HCEC 1CT (cell line): ENCODE measurements at places on chromosomes 5 and 9.
A peak's percentile ranks its signal among the peaks of the same experiment; 100 is the strongest.

DNA sequence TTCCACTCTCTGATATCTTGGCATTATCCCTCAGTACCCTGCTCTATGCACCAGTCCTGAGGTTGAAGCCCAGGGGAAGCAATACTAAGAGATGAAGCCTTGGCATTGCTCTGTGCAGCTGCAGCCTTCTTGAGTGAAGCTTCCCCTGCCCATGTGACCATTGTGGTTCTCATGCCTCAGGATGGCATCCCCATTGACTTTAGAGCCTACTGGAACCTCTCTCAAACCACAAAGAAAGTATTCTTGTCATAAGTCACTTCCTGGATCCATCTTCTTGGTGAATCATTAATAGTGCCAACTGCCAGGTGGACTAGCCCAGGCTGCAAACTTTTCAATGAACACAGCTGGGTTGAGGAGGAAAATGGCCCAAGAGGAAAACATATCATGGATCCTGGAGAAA lies 283.9 kb upstream of the RFX3 start:
- peak; percentile 28 for DNase-seq

- no peak for DNase-seq
These were observed 32.6 kb downstream of the SARDH start for GRCh38 chr9:133705576-133705975.

DNA sequence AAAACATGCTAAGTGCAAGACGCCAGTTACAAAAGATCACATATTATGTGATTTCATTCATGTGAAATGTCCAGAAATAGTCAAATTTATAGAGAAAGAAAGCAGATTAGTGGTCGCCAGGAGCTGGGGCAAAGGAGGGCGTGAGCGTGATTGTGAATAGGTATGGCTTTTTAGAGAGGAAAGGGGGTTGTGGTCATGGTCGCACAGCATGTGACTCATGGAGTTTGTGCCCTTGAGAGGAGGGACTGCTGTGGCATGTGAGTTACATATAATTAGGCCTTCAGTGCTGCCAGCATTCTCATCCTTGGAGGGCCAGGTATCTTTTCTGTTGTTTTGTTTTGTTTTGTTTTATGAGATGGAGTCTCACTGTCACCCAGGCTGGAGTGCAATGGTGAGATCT lies 21.2 kb upstream of the MARCHF6 start:
- no peak for DNase-seq

- peak; percentile 46 for DNase-seq
These were observed 118.4 kb downstream of the GDNF start for GRCh38 chr5:37721447-37721871.

DNA sequence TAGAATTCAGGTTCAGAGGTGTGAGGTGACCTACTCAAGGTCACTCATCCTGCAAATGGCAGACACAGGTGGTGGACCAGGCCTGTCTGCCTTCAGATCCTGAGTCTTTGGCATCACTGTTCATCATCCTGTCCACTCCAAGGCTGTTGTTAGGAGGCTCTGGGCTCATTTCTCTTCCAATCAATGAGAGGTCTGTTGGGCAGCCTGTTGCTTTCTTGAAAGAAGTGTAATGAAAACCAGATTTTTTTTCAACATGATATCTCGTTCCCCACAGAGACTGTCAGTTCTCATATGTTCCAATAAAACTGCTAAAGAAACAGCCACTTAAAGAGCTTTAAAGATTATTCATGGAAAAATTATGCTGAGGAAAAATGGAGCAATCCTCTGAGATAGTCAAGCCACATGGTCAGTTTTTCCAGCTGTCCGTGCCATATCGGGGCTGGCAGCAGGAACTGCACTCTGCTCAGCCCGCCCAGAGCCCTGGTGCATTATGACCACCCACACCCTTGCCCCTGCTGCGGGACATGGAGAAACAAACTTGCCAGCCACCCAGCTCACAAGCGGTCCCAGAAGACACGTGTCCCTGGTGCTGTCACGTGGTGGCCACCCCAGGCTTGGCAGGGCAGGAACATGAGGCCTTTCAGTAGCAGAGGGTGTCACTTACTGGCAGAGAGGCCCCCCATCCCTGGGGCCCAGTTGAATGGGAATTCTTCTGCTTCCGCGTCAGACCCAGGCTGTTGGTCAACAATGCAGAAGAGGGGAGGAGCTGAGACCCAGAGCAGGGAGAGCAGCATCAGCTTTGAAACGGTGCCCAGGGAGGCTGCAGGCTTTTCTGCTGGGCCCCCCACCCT lies 63.7 kb upstream of the ANGPTL2 start:
- DNase-seq, result peak; percentile 75

DNA sequence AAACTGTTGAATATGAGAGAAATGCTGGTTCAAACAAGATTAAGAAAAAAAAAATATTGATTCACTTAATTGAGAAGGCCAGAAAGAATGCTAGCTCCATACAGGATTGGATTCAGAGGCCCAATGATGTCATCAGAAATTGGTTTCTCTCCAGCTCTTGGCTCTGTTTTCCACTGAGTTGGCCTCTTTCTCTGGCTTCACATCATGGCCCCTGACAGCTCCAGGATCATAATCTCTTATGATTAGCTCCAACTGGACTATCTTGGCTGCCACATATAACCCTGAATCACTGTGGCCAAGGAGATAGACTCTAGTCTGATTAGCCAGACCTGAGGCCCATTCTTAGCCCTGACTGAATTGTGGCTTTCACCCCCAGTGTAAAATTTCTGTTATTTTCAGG lies 244.7 kb upstream of the GRAMD2B start:
- DNase-seq, result peak; percentile 4

GRCh38 chr5:27598576-27598975 lies 560.2 kb upstream of the CDH9 start:
- DNase-seq, result peak; percentile 29

DNA sequence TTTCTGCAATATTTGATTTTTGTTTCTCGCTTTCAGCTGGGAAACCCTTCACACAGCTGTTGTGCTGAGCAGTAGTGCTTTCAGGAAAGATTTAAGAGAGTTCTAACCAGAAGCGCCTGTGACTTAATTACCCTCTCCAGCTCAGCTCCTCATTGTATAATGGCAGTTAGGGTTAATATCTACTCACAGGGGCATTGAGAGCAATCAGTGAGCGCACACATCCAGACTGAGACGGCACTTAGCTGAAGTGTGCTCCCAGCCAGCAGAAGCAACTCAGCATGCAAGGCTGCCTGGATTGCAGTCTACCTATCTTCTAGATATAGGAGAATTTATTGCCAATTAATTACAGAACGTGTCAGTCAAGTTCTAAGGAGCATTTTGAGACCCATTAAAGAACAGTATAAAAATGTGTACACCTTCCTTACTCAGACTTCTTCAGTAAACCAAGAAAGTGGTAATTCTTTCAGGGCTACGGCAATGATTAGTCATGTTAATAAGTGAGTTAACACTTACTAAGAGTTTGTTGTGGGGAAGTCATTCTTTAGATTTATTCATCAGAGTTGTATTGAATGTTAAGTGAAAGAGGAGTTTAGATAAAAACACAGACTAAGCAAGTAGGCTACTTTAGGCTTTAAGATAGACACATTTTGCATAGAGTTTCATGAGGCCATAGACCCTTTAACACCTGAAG lies 111.7 kb upstream of the PCAT7 start:
- no peak for DNase-seq

GRCh38 chr5:55541056-55541635 lies 6.4 kb upstream of the PLPP1 start:
- DNase-seq, result no peak

DNA sequence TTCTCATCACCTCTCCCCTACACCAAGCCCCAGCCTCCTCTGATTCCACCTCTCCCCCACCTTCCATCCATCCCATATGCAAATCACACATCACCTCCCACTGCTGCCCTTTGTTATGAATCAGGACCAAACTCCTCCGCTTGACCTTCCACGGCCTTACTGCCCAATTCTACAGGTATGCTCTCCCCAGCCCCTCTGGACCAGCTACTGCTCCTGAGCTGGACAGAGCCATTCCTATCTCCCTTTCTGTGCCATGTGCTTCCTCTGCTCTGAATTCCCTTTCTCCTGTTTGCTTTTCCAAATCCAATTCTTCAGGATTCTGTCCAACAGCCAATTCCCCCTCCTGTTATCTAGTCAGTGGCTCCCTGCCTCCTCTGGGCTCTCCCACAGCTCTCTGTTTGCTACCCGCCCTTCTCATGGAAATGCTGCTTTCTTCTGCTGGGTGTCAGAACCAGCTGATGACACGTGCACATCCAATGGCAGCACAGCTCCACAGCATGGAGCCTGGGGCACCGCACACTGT lies 8.3 kb downstream of the FABP6 start:
- DNase-seq, result no peak

DNA sequence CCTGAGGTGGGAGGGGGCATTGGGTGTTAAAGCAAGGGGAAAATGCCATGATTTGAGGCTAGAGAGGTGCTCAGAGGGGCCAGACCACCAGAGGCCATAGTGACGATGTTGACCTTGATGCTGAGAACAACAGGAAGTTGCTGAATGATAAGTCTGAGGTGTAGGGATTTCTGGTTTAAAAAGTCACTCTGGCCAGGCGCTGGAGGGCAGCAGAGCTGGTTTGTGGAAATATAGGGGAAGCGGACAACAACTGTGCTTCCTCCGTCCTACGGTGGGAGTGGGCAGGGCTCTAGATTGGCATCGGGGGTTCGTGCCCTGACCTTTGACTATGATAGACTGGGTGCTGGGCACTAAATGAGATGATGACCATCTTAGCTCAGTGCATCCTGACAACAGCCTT lies 44.7 kb downstream of the STOM start:
- DNase-seq, result no peak

DNA sequence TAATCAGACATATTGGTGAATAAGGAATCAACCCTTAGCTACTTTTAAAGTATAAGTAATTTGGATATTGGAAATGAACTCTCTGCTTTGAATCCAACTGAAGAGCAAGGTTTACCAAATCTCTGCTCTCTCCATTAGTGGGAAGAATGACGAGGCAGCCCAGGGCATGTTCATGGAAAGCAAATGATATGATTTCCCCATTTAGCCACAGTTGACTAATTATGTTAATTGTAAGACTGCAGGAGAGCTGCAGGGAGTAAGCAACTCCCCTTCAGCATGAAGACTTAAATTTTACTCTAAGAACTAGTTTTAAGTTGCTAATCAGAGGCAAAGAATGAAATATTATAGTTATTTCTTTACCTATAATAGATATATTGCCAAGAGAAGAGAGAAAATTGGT lies 194.3 kb upstream of the CD180 start:
- DNase-seq, result no peak

DNA sequence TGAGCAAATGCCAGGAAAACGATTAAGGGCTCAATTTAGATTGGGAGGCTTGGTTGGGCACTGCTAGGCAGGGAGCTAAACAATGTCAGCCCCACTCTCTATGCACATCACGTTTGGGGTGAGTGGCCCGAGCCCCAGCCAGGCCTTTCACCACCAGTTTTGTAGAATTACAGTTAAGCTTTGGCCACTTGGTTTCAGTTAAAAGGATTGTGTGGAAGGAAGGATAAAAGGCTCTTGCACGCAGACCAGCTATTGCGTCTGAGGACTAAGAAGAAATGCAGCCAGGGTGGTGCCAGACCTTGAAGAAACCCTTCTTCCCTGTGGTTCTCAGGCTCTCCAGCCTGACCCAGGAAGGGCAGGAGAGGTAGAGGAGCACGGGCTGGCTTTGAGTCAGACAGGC lies 125.3 kb upstream of the SLC44A1 start:
- DNase-seq, result no peak

DNA sequence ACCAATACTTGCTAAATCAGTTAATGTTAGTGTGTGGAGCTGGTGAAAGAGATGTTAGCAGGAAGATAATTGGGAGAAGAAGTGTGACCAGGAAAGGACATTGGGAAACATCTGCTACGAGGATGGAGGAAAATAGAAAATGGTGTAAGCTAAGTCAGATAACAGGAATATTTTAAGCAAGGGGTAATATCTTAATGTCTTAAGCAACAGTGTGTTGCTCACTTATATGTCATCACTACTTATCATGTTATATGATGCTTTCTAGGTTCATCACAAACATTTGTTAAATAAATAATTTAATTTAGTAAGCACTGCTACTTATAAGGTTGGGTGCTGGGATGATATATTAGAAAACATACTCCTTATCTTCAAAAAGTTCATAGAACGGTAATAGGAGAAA lies 326.1 kb downstream of the EDIL3 start:
- DNase-seq, result peak; percentile 48

DNA sequence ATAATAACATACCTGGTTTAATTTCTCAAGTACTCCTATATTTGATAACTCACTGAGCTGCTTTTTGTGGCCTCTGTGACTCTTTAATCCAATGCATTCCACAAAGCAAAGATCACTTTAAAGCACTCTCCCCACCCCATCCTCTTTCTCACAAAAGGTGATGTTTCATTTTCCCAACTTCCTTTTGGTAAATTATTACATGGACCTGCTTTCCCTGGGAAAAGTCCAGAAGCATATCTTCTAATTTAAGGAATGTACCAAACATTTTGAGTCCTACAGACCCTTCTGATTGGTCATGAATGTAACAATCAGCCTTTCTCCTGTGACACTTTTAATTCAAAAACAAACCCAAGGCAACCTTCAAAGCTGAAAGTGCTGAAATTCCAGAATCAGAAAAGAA lies 71.1 kb downstream of the MLLT3 start:
- peak; percentile 31 for DNase-seq

GRCh38 chr5:155987265-155987810 lies 339.6 kb upstream of the SGCD start:
- no peak for DNase-seq

GRCh38 chr5:109690242-109690974 lies 681 bp downstream of the MAN2A1 start:
- DNase-seq, result peak; percentile 34

- DNase-seq, result no peak
These were observed 5.6 kb downstream of the FAXDC2 start for GRCh38 chr5:154844809-154845208.

GRCh38 chr5:10788358-10788757 lies 27.3 kb upstream of the DAP start:
- DNase-seq, result no peak

GRCh38 chr5:54775645-54776044 lies 209.7 kb downstream of the ESM1 start:
- DNase-seq, result no peak

DNA sequence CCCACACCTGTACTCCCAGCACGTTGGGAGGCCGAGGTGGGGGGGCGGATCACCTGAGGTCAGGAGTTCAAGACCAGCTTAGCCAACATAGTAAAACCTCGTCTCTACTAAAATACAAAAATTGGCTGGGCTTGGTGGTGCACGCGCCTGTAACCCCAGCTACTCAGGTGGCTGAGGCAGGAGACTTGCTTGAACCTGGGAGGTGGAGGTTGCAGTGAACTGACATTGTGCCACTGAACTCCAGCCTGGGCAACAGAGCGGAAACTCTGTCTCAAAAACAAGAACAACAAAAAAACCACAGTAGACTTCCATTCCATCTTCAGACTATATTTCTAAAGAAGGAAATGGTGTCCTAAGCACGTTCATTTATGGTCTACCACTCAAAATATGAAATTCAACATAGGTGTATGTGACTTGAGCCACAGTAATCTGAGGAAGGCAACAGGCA lies 14.2 kb upstream of the SERINC5 start:
- no peak for DNase-seq

- peak; percentile 39 for DNase-seq
These were observed 62.1 kb downstream of the ZSWIM6 start for GRCh38 chr5:61394078-61394704.

- no peak for DNase-seq
These were observed 92.2 kb upstream of the TBC1D2 start for GRCh38 chr9:98347642-98348041.
